NCI-H187 (cell line): ENCODE measurements at places on chromosomes 2 and 18.

GRCh38 chr2:107992069-107992468 is 5.7 kb downstream of the SLC5A7 start:
- no peak for DNase-seq

- no peak for DNase-seq
Observed at GRCh38 chr2:170562928-170563327, 152.2 kb upstream of the SP5 start.

GRCh38 chr2:26396734-26397298 is 4.9 kb upstream of the DRC1 start:
- no peak for DNase-seq

DNA sequence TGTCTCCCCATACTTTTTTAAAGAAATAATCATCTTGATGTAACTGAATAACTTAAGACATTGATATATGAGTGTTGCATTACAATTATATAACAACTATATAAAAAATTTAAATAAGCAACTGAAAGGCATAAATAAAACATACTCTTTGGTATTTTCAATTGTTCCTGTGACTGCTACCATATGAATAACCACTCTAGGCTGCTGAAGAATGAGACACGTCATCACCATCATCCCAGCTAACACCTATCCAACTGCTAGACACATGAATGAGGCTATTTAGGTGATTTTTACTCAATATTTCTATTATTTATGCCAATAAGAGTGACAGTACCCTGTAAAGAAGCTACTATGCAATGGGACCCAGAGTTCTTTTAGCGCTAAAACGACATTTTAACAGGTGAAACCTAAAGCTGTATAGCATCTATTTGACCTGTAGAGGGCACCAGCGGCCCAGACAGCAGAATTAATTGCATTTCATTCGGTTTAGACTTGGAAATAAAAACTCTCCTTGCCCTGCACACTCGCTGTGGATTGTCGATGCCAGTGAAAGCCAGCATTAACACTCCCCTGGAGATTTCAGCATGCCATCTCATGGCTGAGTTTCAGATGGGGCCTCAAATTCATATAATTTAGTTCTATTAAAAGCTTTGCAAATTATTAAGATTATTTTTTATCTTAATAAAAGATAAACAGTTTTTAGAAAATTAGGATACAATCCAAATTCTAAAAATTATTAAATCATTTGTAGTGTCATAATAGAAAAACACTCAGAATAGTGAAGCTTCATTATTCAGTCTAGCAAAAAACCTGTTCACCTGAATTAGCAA is 89.4 kb upstream of the MAP2 start:
- DNase-seq: peak; percentile 10

GRCh38 chr2:118832071-118832790 is 15.2 kb downstream of the EN1 start:
- no peak for DNase-seq

DNA sequence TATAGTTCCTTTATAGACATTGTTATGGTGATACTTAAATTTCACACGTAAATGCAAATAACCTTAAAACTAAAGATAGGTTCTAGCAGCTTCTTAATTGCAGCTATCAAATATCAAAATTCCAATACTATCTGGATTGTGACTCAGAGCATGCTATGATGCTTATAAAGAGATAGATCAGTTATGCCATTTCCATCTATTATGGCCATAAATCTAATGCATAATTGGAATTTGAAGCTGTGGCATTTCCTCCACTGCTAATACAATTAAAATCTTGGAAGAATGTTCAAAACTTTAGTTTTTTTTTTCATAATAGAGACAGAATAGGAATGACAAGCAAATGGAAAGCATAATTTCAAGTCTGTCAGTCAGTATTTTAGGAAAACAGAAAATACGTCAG is 220.8 kb upstream of the GALNT5 start:
- no peak for DNase-seq

GRCh38 chr18:57054891-57055290 is 92.0 kb upstream of the BOD1L2 start:
- no peak for DNase-seq

DNA sequence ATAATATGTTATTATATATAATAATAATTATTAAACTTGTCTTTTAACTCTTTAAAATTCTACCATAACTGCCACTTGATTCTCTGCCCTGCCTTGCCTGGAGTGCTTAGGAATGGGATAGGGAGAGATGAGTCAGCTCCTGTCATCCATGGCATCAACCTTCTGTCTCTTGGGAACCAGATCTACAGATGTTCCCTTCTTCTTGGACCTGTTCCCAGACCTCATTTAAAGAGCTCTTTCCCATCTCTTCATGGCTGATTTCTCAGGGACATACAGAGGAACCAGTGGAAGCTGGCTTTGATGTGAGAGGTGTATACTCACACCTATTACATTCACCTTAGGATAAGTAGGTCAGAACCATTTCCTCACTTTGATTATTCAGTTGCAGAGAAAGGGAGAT is 155.3 kb upstream of the MYO3B start:
- DNase-seq: no peak

DNA sequence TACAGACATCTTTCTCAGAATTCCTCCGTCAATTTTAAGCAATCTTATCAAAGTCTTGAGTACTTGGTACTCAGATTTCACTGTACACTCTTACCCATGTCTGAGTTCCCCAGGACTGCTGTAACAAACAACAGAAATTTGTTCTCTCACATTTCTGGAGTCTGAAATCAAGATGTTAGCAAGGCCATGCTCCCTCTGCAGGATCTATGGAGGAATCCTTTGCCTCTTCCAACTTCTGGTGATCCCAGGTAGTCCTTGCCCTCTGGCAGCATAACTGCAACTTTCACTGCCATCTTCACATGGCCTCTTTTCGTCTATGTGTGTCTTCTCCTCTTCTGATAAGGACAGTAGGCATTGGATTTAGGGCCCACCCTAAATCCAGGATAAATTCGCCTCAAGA is 17.1 kb upstream of the CACNB4 start:
- no peak for DNase-seq

DNA sequence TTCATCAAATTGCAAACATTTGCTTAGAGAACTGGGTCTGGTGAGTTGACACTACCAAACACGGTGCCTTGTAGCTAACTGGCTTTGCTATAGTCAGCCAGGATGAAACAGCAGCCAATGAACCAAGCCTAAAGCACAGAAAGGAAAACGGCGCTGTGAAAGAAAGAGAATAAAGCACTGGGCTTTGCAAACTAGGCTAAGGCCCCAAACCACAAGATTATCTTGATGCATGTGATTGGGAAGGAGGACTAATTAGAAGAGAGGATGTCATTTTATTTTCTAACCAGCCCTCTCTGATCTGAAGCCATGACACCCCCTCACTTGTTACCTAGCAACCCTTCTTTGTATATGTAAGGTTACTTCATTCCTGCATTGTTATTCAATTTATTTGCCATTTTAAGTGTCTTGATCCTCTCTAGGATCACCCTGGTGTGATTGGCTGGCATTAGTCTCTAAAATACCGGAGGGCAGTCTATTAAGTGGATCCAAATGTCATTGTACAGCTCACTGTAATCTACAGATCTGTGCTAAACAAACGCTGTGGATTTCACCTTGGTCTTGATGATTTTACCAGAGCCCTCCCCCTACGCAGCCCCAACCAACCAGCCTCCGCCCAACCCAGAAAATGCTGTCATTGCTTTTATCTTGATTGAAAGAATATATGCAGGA is 395.4 kb upstream of the ACVR2A start:
- no peak for DNase-seq

- DNase-seq: no peak
Observed at GRCh38 chr2:30865892-30866681, 58.8 kb upstream of the CAPN13 start.

- DNase-seq: no peak
Observed at GRCh38 chr2:95021023-95021416, 4.5 kb upstream of the MAL start.

DNA sequence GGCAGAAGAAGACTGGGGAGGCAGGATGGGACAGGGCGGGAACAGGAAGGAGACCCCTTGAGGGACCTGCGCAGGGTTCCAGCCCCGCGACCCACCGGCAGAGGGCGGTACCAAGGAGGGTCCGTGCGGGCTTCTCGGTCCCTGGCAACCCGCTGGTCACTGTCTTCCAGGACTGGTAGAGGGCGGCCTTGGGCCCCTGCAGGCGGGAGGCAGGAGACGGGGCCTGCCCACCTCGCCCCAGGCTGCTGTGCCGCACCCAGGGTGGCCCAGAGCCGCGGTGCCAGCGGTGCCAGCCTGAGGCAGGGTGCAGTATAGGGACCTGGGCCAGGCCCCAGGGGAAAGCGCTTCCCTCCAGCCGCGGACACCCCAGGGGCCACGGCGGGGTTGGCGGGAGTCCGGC is 34.5 kb downstream of the NEURL3 start:
- DNase-seq: no peak

DNA sequence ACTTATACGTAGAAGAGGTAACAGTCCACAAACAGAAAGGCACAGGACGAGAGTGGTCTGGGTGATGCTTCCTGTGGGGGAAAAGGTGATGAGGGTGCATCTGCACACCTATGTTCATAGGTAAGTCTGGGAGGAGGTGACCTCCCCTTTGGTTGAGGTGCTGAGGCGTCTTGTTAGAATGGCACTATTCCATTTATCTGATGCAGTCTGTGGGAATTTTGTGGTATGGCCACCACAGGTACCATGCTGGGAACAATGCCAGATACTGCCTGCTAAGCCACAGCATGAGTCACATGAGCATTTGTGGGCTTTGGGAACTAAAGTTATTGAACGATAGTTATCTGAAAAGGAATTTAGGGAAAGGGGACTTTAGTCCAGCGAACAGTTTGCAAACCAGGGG is 27.9 kb downstream of the IL37 start:
- no peak for DNase-seq

GRCh38 chr2:128611421-128612320 is 293.0 kb upstream of the HS6ST1 start:
- DNase-seq: no peak

DNA sequence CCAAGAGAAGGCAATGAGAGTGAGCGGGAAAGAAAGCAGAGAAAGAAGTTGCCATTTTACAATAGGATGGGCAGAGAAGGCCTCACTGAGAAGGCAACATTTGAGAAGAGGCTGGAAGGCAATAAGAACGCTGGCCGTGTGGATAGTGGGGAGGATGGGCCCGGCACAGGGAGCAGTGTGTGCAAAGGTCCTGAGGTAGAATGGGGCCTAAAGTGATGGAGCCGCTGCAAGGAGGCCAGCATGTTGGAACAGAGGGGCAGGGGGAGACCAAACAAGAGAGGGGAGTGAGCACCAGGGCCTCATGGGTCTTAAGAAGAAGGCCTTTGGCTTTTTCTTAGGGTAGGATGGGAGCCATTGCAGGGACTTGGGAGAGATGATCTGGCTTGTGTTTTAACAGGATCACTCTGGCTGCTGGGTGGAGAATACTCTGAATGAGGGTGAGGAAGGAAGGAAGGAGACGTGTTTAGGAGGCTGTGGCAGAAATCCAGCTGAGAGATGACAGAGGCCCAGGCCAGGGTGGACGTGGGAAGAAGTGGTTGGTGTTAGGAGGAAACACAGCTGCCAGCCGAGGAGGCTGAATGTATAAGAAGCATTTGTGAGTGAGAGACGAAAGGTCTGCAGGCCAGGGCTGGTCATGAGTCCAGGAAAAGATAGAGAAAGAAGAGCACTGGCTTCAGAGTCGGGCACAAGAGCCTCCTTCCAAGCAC is 159.8 kb downstream of the KLHL29 start:
- DNase-seq: no peak

GRCh38 chr2:168336786-168337388 is 89.5 kb upstream of the STK39 start:
- DNase-seq: no peak

DNA sequence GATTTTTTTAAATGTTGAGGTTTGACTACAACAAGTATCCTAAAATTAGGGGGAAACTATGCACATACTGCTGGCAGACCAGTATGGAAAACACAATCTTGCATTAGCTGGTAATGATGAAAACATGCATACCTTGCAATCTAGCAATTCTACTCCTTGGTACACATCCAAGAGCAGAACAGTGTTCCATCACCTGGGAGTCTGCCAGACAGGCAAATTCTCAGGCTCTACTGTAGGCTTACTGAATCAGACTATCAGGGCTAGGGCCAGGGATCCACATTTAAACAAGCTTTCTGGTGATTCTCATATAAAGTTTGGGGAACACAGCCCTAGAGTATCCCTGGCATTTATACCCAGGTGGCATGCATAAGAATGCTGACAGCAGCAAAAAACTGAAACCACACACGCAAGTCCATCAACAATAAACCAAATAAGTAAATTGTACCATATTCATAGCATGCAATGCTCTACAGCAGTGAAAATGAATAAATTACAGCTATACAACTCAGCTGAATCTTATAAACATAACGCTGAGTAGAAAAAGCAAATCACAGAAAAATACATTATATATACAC is 13.6 kb downstream of the CDH2 start:
- no peak for DNase-seq

- no peak for DNase-seq
Observed at GRCh38 chr2:1055014-1055595, 104.5 kb downstream of the SNTG2 start.
